ENCODE measurements at places on chromosomes 5 and 9.

DNA sequence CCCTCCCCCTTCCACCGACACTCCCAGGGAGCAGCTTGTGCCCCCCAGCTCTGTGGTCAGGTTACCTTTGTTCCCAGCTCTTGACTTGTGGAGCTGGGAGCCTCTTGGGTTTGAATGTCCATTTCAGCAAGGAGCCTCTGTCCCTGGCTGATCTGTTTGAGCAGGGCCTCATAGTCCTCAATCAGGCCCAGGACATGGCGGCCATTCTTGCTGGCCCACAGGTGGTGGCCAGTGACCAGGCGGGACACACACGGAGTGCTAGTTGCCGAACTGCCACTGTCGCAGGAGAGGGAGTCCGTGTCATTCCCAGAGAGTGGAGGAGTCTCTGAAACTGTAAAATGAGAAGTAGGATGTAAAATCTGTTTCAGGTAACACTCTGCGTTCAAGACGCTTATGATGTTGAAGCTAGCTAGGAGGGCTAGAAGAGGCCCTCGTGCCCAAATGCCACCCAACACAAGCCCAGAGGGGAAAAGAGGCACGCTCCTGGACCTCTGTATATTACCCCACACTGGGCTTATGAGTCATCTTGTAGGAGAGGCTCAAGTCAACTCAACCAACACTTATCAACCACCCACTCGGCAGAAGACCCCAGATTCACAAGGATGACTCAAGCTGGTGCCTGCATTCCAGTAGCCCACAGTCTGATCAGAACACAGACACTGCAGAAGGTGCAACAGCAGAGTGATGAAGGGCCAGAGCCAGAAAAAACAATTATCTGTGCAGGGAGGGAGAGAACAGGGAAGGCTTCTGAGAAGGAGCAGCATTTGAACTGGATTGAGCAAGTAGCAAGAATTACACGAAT is 177.0 kb downstream of the CDK5RAP2 start:
- no peak for DNase-seq

- no peak for DNase-seq
These were observed 46.8 kb downstream of the FBN2 start for GRCh38 chr5:128491291-128491690.

DNA sequence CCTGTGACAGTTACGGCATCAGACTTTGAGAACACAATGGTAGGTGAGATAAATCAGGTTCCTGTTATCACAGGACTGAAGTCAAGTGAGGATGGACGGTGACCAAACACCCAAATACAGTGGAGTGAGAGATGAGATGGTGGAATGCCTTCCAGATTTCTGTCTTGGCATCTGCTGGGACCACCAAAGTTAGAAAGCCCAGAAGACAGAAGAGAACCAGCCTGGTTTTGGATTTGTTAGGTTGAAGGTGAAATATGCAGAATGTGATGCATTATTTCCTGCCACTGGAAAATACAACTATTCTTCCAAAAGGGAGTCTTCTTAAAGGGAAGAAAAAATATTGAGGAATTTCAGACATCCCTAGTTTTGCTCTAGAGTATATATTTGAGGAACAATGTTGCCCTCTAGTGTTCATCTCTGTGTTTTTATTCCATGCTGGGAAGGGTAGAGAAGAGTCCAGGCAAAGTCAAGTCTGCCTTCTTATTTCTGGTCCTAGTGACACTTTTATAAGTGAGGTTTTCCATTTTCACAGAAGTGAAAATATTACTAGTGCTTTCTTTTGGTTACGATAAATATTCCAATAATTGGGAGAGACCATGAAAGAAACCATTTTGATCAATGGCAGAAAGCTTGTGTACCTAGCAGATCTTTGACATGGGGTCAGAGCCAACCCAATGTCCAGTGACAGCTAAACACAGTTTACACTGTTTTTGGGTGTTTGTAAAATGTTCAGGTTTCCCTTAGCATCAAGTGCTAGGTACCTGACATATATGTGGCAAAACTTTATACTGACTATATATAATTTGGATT is 142.3 kb upstream of the ANKH start:
- DNase-seq, result no peak

GRCh38 chr9:127066851-127067136 is 55.6 kb downstream of the ANGPTL2 start:
- DNase-seq, result no peak

- no peak for DNase-seq
These were observed 77.2 kb downstream of the ITGA1 start for GRCh38 chr5:52864884-52865283.

DNA sequence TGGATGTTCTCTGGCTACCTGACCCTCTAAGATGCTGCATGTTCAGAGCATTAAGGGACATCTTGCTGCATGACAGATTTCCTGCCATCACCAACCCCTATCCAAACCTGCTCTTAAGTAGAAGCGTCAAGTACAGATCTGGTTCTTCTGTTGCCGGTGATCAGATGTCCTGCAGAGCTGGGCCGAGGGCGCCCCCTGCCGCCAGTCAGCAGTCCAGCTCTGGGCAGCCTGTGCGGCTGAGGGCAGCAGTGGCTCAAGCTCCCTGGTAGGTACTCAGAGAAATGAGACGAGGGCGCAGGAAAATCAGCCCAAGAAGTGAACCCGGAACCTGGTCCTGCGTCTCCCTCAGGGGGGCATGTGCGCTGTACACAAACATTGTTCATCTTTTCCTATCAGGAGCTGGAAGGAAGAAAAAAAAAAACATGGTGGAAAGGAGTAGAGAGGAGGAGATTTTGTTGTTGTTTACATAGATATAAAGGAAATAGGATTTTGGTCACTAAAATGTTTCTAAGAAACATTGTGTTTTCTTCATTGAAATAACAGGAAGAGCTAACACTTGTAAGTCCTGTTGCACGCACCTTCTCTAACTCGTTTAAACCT is 95.8 kb downstream of the CFAP90 start:
- no peak for DNase-seq

GRCh38 chr5:66540078-66540477 is 56.1 kb upstream of the MAST4 start:
- DNase-seq, result no peak

DNA sequence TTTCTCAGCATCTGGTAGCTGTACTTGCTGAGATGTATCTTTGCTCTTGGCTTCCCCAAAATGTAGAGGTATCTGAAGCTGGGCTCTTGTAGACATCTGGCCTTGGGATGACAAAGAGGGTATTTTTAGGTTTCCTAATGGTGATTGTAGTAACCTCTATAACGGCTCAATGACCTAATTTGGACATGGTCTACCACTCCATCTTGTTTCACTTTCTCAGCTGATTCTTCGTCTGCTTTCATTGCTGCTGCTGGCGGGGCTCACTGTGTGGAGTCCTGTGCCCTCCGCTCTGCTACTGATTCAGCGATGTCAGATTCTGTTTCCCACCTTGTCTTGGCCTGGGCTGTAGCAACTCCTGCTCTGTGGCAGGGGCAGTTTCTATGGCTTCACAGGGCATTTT is 12.7 kb upstream of the MARCHF11 start:
- no peak for DNase-seq

DNA sequence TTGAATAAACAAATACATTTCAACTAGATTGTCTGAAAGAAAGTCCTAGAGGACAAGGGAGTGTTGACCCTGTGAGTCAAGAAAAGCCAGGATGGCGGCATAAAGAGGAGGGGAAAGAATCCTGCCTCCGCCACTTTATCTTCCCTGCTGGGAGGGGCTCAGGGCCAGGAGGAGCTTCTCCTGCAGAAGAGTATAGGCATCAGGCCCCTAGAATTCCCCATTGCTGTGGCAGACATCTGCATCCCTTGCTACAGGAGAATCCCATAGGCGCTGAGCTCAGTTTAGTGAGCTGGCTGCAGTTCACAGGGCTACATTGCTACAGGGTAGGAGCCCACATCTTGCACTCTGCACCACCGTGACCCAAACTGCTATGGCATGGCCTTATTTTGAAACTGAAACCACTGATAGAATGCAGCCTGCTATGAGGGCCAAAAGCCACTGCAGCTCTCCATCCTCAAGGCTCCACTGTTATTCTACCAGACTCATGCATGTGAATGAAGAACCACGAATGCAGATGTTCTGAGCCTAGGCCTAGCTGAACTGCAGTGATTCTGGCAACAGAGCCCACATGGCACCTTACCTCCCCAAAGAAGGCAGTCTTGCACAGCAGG is 941.4 kb upstream of the CTNND2 start:
- no peak for DNase-seq

- DNase-seq, result no peak
These were observed 8.6 kb upstream of the AQP3 start for GRCh38 chr9:33455945-33456344.

GRCh38 chr5:146667633-146668272 is 151.8 kb upstream of the GPR151 start:
- no peak for DNase-seq

Measured in effector CD8-positive, alpha-beta T cell (primary cell).